ENCODE measurements at places on chromosomes 3 and 15. TPM values are rescaled to one million over a fixed set of nuclear protein-coding genes. Genes with fewer than 3 reads are reported as not detected.

The GRAMD2A gene
- 27.4 TPM for total RNA-seq

The CFAP92 gene
- 1.9 TPM for total RNA-seq

The DNAH12 gene
- total RNA-seq = 0.52 TPM

The RLBP1 gene
- not detected for total RNA-seq

DNA sequence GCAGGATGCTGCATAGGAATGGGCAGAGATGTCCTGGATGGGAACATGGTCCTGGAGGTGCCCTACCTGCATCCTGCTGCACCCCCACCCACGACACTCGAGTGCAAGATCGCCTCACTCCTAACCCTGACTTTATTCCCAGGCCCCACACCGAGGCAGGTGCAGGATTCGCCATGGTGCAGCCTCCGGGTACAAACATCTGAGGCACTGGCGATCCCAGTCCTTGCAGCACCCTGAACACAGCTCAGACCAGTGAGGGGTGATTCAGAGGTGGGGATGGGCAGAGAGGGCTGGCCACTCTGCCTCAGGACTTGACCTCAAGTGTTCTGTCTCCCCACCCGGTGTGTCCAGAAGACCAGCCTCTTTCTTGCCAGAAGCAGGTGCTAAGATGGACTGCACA, 49.1 kb downstream of the KLF13 start:
- no peak for DNase-seq

DNA sequence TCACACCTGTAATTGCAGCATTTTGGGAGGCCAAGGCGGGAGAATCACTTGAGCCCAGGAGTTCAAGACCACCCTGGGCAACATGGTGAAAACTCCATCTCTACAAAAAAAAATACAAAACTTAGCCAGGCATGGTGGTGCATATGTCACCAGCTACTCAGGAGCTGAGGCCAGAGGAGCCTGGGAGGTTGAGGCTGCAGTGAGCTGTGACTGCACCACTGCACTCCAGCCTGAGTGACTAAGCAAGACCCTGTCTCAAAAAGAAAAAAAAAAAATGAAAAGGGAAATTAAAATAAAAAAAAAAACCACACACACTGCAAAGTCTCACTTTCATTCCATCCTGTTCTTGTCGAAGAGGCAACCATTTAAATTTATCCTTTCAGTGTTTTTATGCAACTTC, 100.8 kb upstream of the PIAS1 start:
- DNase-seq = no peak
